ENCODE measurements at places on chromosomes 7 and 10.

- no peak for DNase-seq
Observed at GRCh38 chr10:125025341-125025740, 83.4 kb downstream of the ZRANB1 start.

DNA sequence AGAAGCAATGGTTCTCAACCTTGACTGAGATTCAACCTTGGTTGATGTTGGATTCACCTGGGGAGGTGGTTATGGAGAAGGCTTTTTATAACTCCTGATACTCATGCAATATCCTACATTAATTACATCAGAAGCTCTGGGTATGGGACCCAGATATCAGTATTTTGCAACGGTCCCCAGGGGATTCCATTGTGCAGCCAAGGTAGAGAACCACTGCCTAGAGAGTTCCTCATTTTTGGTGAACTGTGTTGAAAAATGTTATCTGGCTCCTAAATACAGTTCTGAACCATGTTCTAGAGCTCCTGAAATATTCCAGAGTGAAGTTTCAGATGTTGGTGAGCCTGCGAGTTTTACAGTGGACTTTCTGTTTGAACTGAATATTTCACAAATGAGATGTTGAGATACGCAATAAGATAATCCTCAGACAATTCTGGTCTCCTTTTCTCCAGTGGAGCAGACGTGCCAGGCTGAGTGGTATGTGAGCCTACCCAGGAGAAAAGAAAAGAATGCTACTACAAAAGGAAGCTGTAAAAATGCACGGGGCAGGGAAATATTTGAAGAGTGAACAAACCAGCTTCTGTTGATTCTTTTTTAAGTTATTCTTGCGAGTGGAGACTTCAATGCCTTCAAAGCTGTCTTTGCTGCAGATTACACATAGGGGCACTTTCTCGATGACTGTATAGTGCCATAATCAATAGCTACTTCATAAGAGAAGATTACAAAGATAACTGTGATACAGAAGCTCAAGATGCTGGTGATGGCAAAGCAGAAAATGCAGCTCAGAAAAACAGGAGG lies 13.6 kb upstream of the C10orf120 start:
- DNase-seq: no peak

DNA sequence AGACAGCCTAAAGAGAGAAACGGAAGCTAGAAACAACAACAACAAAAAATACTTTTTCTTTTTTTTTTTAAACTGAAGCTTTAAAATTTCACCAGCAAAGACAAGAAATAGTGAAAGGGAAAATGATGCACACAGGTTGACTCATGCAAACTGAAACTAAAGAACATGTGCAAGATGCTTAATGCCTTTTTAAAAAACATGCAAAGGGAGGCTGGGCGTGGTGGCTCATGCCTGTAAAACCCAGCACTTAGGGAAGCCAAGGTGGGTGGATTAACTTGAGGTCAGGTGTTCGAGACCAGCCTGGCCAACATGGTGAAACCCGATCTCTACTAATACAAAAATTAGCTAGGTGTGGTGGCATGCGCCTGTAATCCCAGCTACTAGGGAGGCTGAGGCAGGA lies 15.1 kb upstream of the CUBN start:
- peak; percentile 36 for DNase-seq

DNA sequence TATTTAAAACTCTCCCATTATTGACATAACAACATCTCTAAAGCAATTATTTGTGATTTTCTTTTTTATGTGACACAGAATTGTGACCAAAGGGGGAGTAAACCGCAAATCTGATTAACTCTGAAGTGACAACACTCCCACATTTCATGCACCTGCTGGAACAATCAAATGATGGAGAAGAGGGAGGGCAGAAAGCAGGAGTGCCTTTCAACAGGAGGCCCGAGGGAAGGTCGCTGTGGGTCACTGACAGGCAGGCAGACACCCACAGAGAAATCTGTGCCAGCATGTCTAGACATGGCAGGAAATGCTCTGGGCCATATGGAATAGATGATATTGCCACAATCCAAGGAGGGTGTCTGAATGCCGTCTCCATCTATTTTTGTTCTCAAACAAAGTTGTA lies 247.3 kb downstream of the DOCK4 start:
- no peak for DNase-seq

- DNase-seq: no peak
Observed at GRCh38 chr7:21125297-21125696, 302.6 kb upstream of the SP4 start.

- DNase-seq: no peak
Observed at GRCh38 chr10:14171336-14171735, 159.4 kb downstream of the FRMD4A start.

DNA sequence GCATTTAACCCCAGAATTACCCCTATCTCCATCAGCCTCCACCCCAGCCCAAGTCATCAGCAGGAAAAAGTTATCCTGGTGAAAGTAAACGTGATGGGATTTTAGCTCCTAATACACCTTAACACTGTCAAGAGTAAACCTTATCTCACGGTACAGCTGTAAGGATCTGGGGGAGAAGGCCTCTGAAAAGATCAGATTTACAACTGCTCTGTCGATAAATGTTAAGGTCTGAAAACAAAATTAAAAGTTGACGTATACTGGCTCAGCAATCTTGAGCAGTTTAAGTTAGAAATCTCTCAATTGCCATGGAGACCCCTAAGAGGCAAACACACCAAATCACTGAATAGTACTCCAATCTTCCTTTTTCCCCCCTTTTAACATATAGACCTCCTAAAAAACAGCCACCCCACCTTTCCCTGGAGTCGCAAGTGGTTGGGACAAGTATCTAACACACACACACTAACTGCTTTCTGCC lies 6.1 kb downstream of the SKAP2 start:
- DNase-seq: no peak

DNA sequence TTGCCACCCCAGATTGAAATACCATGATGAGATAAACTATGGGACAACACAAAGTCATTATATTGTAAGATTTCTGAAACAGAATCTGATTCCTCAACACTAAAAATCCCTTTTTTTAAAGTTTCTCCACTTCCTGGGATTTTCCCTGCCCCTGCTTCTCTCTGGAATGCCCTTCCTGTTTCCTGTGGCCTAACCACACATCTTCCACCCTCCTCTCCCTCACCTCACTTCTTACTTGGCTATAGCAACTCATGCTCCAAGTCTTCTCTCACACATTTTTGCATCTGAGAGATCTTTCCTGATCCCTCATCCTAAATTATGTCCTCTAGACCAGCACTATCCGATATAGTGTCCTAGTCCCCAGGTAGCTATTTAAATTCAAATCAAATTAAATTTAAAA lies 4.1 kb upstream of the RELN start:
- DNase-seq: no peak

GRCh38 chr7:42527004-42527403 lies 290.0 kb upstream of the GLI3 start:
- DNase-seq: no peak

DNA sequence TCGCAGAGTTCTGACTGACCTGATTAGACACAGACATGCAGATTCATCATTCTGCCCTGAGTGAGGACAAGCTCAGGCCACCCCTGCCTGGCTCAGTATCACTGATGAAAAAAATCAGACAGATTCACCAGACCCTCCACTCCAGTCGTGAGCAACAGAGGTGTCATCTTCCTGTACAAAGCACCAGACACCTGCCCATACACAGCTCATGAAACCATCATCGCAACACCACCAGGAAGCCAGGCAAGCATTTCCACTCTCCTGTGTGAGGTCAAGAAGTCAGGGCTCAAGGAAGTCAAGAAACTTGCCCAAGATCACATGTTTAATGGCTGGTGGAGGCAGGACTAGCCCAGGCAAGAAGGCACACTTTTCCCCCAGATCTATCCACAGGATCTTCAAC lies 163.0 kb downstream of the CALN1 start:
- DNase-seq: no peak

DNA sequence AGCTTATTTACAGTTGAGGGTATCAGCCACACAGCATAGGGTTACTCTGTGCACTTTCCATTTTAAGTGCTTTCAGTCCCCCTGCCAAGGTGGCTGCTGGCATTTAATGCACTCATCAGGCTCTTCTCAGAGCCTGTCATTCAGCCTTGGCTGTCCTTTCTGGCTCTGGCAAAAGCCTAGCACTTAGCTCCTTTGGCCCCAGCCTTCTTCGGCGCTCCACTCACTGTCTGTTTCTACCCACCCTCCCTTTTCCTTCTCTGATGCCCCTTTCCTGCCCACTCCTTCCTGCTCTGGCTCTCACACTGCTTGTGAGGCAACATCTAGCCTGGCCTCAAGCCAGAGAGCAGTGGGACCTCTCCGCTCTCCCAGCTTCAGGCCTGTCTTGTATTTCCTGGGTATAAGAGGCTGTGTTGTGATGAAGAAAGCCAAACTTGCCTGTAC lies 60.2 kb downstream of the WIPF3 start:
- DNase-seq: no peak

GRCh38 chr10:86671985-86672710 lies 3.8 kb downstream of the LDB3 start:
- DNase-seq: no peak

- DNase-seq: no peak
Observed at GRCh38 chr7:978049-978346, 2.6 kb upstream of the COX19 start.

GRCh38 chr7:69232445-69233376 lies 365.6 kb upstream of the AUTS2 start:
- no peak for DNase-seq

- no peak for DNase-seq
Observed at GRCh38 chr10:43341450-43341849, 30.0 kb upstream of the FXYD4 start.

DNA sequence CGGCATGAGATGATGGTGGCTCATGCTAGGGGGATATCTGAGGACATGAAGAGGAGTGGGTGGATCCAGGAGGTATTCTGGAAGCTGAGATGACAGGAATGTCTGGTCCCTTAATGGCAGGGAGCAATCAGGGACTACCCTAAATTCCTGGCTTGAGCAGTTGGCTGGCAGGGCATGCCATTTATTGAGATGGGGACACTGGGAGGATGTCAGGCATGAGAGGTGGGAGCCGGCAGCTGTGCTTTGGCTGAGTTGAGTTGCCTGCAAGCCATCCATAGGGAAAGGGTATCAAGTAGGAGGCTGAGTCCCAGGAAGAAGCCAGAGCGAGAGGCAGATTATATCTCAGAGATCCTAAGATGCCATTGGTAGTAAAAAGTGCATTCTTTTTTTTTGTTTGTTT lies 69.6 kb downstream of the COL26A1 start:
- no peak for DNase-seq

DNA sequence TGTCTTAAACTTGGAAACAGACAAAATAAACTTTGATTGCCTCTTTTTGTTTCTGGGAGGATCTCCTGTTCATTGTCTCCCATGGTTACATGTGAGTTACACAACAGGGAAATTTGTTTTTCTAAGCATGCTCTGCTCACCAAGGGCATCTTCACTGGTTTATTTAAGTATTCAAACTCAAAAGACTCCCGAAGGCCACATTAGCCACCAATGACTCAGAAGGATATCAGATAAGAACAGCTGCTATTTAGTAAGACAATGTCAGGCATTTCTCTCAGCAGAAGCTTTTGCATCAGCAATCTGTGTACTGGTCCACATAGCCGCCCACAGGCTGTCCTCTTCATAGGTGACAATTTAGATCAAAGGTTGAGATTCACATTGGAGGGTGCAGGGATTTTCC lies 19.3 kb downstream of the OR6B1 start:
- no peak for DNase-seq
